ENCODE measurements at places on chromosomes 3 and 15.

GRCh38 chr3:175741951-175742350, 882.8 kb downstream of the NAALADL2 start:
- H3K4me3 ChIP-seq = no peak overlapping the region
- H3K36me3 ChIP-seq = no peaks in the 10 kb centered on the region
- no peaks in the 10 kb centered on the region for H3K27me3 ChIP-seq
- no peak overlapping the region for H3K27ac ChIP-seq

DNA sequence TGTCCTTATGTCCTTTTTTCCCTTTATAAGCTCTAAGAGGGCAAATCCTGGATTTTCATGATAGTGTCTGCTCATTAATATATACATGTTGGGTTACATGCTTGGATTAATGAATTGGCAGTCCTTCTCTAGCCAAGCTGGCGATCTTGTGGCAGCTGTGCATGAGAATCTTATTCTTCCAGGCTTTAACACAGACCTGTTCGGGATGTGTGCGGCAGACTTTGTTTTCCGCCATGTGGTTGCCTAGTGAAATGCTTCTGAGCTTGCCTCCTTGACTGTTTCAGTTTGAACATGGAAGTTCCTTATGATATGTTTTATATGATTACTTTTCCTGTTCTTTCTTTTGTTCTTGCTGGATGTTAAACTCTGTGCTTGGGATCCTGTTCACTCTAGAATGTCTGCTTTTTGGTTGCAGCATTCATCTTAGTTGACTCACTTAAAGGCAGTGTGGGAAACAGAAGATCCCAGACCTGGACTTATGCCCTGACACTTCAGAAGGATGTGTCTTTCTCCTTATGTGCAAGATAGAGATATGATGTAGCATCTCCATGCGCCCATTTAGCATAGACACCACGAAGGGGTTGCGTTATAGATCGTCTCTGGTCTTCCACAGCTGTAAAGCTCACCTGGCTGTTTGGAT, 7.2 kb downstream of the CHCHD6 start:
- H3K27me3 ChIP-seq = no peaks in the 10 kb centered on the region
- H3K36me3 ChIP-seq = no peaks in the 10 kb centered on the region
- H3K4me3 ChIP-seq = no peak overlapping the region
- H3K27ac ChIP-seq = no peak overlapping the region
- H3K4me1 ChIP-seq = no peaks in the 10 kb centered on the region

GRCh38 chr3:50124800-50125178, 30.3 kb upstream of the SEMA3F start:
- DNase-seq = no peak
- H3K27ac ChIP-seq = no peak overlapping the region
- peaks cover 18% of the 10 kb centered on the region for H3K36me3 ChIP-seq
- no peak overlapping the region for H3K4me3 ChIP-seq
- peaks cover 19% of the 10 kb centered on the region for H3K4me1 ChIP-seq

DNA sequence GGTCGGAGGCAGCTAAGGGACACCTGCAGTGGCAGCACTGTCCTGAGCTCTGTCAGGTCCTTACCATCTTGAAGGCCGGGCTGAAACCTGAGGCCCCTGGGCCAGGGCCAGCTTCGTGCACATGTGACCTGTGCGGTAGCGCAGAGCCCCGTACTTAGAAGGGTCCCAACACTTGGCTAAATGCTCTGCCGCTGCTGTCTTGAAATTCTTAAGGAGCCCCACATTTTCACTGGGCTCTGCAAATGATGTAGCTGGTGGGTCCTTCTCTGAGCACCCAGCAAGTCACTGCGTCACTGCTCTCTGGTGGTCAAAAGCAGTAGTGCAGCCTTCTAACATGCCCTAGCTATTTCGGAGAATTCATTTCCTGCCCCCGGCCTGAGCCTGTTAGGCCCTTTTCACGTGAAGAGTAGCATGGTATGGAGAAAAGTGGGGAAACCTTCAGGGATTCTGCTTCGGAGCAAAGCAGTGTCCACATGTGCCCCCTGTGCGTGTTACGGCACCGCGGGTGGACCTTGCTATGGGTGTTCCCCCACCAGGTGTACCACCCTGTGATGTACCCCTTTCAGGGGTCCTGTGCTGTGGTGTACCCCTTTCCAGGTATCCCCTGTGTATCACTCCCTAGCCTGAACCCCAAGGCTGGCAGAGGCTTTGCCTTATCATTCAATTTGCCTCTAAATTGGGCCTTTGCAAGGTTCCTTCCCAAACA, 79.7 kb downstream of the TMEM266 start:
- H3K4me1 ChIP-seq = no peaks in the 10 kb centered on the region
- H3K4me3 ChIP-seq = peak overlapping the region; percentile 29
- no peaks in the 10 kb centered on the region for H3K36me3 ChIP-seq

- H3K27ac ChIP-seq = no peak overlapping the region
- no peak overlapping the region for H3K4me3 ChIP-seq
- no peaks in the 10 kb centered on the region for H3K36me3 ChIP-seq
- H3K4me1 ChIP-seq = no peaks in the 10 kb centered on the region
- DNase-seq = peak; percentile 2
Measured at GRCh38 chr15:25171111-25171811, 216.5 kb downstream of the SNRPN start.

- H3K4me1 ChIP-seq = no peaks in the 10 kb centered on the region
- no peaks in the 10 kb centered on the region for H3K27me3 ChIP-seq
- DNase-seq = peak; percentile 41
- H3K4me3 ChIP-seq = no peak overlapping the region
- no peaks in the 10 kb centered on the region for H3K36me3 ChIP-seq
Measured at GRCh38 chr15:48059791-48060190, 61.0 kb upstream of the SLC24A5 start.

GRCh38 chr3:26721047-26721446, 98.5 kb downstream of the LRRC3B start:
- H3K4me3 ChIP-seq = no peak overlapping the region
- no peaks in the 10 kb centered on the region for H3K4me1 ChIP-seq
- no peaks in the 10 kb centered on the region for H3K36me3 ChIP-seq
- no peak for DNase-seq
- no peak overlapping the region for H3K27ac ChIP-seq

GRCh38 chr3:160105907-160106584, 117.4 kb downstream of the IL12A start:
- no peaks in the 10 kb centered on the region for H3K4me1 ChIP-seq
- no peaks in the 10 kb centered on the region for H3K27me3 ChIP-seq
- no peak for DNase-seq
- no peak overlapping the region for H3K27ac ChIP-seq
- no peak overlapping the region for H3K4me3 ChIP-seq

DNA sequence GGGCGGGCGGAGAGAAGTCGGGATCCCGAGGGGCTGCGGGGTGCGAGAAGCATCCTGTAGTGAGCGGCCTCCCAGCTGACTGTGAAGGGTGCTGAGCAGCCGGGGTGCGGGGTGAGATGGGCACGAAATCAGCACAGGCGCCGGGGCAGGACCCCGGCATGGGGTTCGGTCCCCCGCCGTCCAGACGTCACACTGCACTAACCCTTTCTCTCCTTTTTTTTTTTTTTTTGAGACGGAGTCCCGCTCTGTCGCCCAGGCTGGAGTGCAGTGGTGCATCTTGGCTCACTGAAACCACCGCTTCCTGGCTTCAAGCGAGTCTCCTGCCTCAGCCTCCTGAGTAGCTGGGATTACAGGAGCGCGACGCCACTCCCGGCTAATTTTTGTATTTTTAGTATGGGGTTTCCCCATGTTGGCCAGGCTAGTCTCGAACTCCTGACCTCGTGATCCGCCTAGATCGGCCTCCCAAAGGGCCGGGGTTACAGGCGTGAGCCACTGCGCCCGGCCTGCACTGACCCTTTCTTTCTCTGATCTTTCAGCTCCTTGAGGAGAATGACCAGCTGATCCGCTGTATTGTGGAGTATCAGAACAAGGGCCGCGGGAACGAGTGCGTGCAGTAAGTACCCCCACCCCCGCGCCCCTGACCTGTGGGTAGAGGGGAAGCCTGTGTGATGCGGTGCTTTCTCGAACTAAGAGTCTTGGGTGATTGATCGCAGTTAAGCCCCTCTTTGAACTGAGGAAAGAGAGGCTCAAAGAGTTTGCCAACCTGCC, 513 bp downstream of the SS18L2 start:
- H3K36me3 ChIP-seq = no peaks in the 10 kb centered on the region
- DNase-seq = peak; percentile 11
- peaks cover 24% of the 10 kb centered on the region for H3K4me1 ChIP-seq
- peak overlapping the region; percentile 88 for H3K4me3 ChIP-seq

GRCh38 chr3:111215481-111215880, 143.9 kb downstream of the NECTIN3 start:
- H3K36me3 ChIP-seq = no peaks in the 10 kb centered on the region
- no peak overlapping the region for H3K27ac ChIP-seq
- no peak for DNase-seq
- no peak overlapping the region for H3K4me3 ChIP-seq
- H3K4me1 ChIP-seq = no peaks in the 10 kb centered on the region

DNA sequence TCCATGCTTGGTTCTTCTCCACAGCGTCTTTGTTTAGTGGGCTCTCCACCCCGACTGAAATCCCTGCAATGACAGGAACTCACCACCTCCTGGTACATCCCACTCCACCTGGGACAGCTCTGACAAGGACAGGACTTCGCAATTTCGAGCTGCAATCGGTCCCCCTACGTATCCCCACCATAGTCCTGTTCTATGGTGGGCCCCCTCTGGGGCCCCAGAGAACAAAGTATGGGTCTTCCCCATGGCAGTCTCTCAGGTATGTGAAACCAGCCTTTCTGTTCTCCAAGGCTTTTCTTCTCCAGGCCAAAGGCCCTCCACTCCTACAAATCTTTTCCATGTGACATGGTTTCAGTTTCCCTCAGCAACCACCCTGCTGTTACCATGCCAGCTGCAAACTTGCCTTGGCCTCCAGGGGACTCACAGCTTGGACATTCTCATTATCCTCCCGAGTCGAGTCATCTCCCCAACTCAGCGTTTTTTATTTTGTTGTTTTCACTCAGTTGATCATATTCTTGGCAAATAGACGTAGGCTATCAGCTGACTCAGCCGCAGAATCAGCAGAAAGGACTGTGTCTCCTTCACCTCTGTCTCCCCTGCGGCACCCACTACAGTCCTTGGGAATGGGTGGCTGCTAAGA, 233.3 kb downstream of the OPA1 start:
- no peaks in the 10 kb centered on the region for H3K36me3 ChIP-seq
- no peak for DNase-seq
- H3K27me3 ChIP-seq = peaks cover 3% of the 10 kb centered on the region
- no peak overlapping the region for H3K27ac ChIP-seq
- no peak overlapping the region for H3K4me3 ChIP-seq

DNA sequence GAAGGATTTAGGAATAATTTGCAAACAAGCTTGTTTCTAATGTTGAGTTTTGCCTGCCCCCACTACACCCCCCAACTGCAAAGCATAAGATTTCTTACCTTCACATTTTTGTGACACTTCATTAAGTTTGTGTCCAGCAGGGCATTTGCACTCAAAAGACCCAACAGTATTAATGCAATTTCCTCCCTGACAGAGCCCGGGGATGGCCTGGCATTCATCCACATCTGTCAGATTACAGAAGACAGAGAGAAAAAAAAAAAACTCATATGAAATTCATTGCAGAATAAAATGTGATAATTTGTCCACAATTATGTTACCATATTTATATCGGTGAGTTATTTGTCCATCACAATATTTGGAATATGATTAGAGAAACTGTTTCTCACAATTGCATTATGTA, 111.5 kb downstream of the FBN1 start:
- H3K4me1 ChIP-seq = peaks cover 55% of the 10 kb centered on the region
- no peak overlapping the region for H3K4me3 ChIP-seq
- no peak for DNase-seq
- H3K36me3 ChIP-seq = no peaks in the 10 kb centered on the region

- no peaks in the 10 kb centered on the region for H3K36me3 ChIP-seq
- H3K4me3 ChIP-seq = no peak overlapping the region
- no peaks in the 10 kb centered on the region for H3K27me3 ChIP-seq
- no peak for DNase-seq
- H3K4me1 ChIP-seq = peaks cover 70% of the 10 kb centered on the region
- peak overlapping the region; percentile 28 for H3K27ac ChIP-seq
Measured at GRCh38 chr3:105806359-105806758, 62.5 kb downstream of the CBLB start.

DNA sequence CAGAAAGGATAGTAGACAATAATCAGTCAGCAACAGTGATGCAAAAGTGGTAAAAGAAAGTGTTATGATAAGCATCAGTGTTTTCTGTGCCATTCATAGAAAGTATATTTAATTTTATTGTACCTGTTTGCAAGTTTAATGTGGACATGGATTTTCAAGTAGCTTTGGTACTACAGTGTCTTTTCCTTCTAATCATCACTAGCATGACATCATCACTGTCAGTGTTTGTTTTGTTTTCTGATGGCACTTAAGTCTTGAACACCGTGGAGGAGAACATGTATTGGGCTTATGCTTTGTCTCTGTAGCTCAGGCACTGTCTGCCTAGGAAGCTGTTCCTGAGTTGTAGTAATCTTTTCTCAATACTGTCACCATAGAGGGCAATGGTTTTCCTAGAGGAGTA, 41.9 kb downstream of the SETD5 start:
- peaks cover 22% of the 10 kb centered on the region for H3K4me1 ChIP-seq
- H3K36me3 ChIP-seq = peaks cover 100% of the 10 kb centered on the region
- no peak for DNase-seq

GRCh38 chr3:196220587-196220986, 4.3 kb downstream of the SLC51A start:
- no peaks in the 10 kb centered on the region for H3K27me3 ChIP-seq
- peaks cover 6% of the 10 kb centered on the region for H3K4me1 ChIP-seq
- no peak for DNase-seq
- H3K27ac ChIP-seq = no peak overlapping the region

- H3K4me1 ChIP-seq = no peaks in the 10 kb centered on the region
- no peak for DNase-seq
- H3K36me3 ChIP-seq = no peaks in the 10 kb centered on the region
- H3K4me3 ChIP-seq = no peak overlapping the region
Measured at GRCh38 chr3:143835312-143835711, 13.0 kb downstream of the SLC9A9 start.

DNA sequence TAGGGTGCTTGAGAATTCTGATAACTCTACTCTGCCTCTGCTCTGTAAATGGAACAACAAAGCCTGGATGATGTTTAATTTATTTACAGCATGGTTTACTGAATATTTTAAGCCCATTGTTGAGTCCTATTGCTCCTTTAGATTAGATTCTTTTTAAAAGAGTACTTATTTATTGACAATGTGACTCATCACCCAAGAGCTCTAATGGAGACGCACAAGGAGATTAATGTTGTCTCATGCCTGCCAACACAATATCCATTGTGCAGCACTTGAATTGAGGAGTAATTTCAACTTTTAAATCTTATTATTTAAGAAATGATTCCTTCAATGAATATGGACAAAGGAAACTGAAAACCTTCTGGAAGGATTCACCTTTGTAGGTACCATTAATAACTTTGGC, 691.4 kb downstream of the ZBBX start:
- H3K4me3 ChIP-seq = no peak overlapping the region
- DNase-seq = no peak
- no peaks in the 10 kb centered on the region for H3K36me3 ChIP-seq
- H3K27ac ChIP-seq = no peak overlapping the region
- H3K4me1 ChIP-seq = no peaks in the 10 kb centered on the region

GRCh38 chr3:164687902-164688301, 390.4 kb downstream of the SI start:
- DNase-seq = no peak
- no peaks in the 10 kb centered on the region for H3K36me3 ChIP-seq
- no peak overlapping the region for H3K4me3 ChIP-seq
- H3K4me1 ChIP-seq = no peaks in the 10 kb centered on the region
- H3K27me3 ChIP-seq = no peaks in the 10 kb centered on the region

- H3K4me1 ChIP-seq = peaks cover 6% of the 10 kb centered on the region
- DNase-seq = no peak
- no peaks in the 10 kb centered on the region for H3K36me3 ChIP-seq
- no peak overlapping the region for H3K27ac ChIP-seq
- no peaks in the 10 kb centered on the region for H3K27me3 ChIP-seq
Measured at GRCh38 chr3:61439122-61439458, 122.3 kb upstream of the PTPRG start.

- no peaks in the 10 kb centered on the region for H3K27me3 ChIP-seq
- H3K36me3 ChIP-seq = no peaks in the 10 kb centered on the region
- H3K4me1 ChIP-seq = peaks cover 7% of the 10 kb centered on the region
- no peak for DNase-seq
- H3K27ac ChIP-seq = peak overlapping the region; percentile 95
- H3K4me3 ChIP-seq = peak overlapping the region; percentile 76
Measured at GRCh38 chr3:107524326-107524840, 1.6 kb downstream of the BBX start.

All from heart right ventricle (tissue), 16 donors.